ENCODE measurements at places on chromosomes 6 and 20. TPM values are rescaled to one million over a fixed set of nuclear protein-coding genes. Genes with fewer than 3 reads are reported as not detected.

DPPA5 gene
- total RNA-seq = not detected

LY6G6D gene
- total RNA-seq = not detected

FAM209B gene
- not detected for total RNA-seq

DEFB132 gene
- not detected for total RNA-seq

SLC4A11 gene
- total RNA-seq = 4.3 TPM

THBD gene
- total RNA-seq = 139 TPM

SIRPD gene
- total RNA-seq = not detected

SIRPB1 gene
- not detected for total RNA-seq

TMEM244 gene
- total RNA-seq = not detected

NKAPL gene
- total RNA-seq = 1.2 TPM

FAM83B gene
- total RNA-seq = 0.04 TPM

BIRC7 gene
- not detected for total RNA-seq

GRM1 gene
- under 0.01 TPM for total RNA-seq

KCNK16 gene
- not detected for total RNA-seq

CGA gene
- total RNA-seq = not detected

Data from pulmonary artery endothelial cell (primary cell).